Osteoblast (primary cell): ENCODE measurements at places on chromosomes 5 and 9. TPM values are rescaled to one million over a fixed set of nuclear protein-coding genes. Genes with fewer than 3 reads are reported as not detected.
A peak's percentile ranks its signal among the peaks of the same experiment; 100 is the strongest.

GRCh38 chr9:16368237-16369087, 502.0 kb downstream of the BNC2 start:
- H3K27me3 ChIP-seq = no peaks in the 10 kb centered on the region
- H3K27ac ChIP-seq = no peak overlapping the region
- no peak for DNase-seq
- no peak overlapping the region for H3K4me3 ChIP-seq
- H3K36me3 ChIP-seq = no peaks in the 10 kb centered on the region

DNA sequence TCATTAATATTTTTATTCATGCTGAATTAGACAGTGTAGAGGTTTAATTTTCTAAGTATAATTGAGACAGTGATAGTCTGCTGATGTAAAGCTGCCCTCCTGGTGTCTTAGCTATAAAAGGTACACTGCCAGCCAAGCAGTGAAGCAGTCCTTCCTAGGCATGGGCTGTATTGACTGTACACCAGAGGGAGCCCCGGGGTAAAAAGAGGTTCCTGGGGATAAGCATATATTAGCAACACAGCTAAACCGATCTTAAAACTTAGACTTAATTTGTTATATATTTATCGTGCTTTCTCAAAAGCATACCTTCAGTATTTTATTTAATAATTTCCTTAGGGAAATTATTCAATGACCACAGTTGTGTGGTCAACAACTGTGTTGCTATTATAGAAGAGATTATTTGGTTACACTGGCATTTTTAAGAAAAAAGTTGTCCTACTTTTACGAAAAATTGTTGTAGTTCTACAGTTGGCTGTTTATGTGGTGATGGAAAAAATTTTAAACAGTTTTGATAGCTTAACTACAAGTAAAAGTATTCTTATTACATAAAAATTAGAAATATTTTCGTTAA, 68.8 kb downstream of the ELL2 start:
- no peaks in the 10 kb centered on the region for H3K27me3 ChIP-seq
- H3K4me1 ChIP-seq = no peaks in the 10 kb centered on the region
- H3K27ac ChIP-seq = peak overlapping the region; percentile 9

GRCh38 chr9:21854594-21854993, 52.2 kb downstream of the MTAP start:
- H3K27me3 ChIP-seq = no peaks in the 10 kb centered on the region
- H3K4me1 ChIP-seq = peaks cover 14% of the 10 kb centered on the region
- peaks cover 39% of the 10 kb centered on the region for H3K36me3 ChIP-seq

DNA sequence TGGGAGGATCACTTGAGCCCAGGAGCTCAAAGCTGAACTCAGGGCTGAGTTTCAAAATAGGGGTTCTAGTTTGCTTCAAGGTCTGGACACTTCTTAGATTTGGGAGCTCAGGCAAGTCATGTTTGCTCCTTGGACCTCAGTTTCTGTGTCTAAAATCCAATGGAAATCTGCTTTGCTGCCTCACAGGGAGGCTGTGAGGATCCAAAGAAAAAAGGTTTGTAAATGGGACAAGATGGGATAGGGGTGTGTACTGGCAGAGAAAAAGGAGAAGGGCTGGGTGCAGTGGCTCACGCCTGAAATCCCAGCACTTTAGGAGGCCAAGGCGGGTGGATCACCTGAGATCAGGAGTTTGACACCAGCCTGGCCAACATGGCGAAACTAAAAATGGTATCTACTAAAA, 39.6 kb upstream of the SH3PXD2B start:
- DNase-seq = no peak
- H3K27ac ChIP-seq = no peak overlapping the region
- no peak overlapping the region for H3K4me3 ChIP-seq
- H3K4me1 ChIP-seq = peaks cover 13% of the 10 kb centered on the region
- peaks cover 9% of the 10 kb centered on the region for H3K27me3 ChIP-seq

DNA sequence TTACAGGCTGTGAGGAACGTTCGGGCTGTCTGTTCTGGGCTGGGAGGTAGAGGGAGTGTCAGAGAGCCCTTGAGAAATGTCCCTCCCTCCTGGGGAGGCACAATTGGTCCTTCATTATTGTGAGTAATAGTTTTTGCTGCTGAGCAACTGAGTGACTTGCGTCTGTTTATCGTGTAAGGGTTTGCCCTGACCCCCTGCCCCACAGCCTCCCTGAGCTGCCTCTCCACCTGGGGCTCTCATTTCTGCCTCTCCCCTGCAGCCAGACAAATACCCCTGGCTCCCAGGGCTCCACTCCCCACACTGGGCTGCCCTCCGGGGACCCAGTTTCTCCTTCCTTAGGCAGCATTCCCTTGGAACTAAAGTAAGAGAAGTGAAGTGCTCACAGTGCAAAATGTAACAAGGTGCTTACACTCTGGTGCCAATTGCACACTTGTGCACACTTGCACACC, 174.9 kb upstream of the MVB12B start:
- H3K4me1 ChIP-seq = no peaks in the 10 kb centered on the region
- H3K27ac ChIP-seq = no peak overlapping the region
- H3K36me3 ChIP-seq = no peaks in the 10 kb centered on the region
- no peak overlapping the region for H3K4me3 ChIP-seq
- DNase-seq = no peak

- H3K4me3 ChIP-seq = no peak overlapping the region
- no peaks in the 10 kb centered on the region for H3K27me3 ChIP-seq
- H3K4me1 ChIP-seq = no peaks in the 10 kb centered on the region
- H3K36me3 ChIP-seq = no peaks in the 10 kb centered on the region
Measured at GRCh38 chr5:85017261-85017660, 632.6 kb upstream of the EDIL3 start.

- peaks cover 29% of the 10 kb centered on the region for H3K27me3 ChIP-seq
- no peaks in the 10 kb centered on the region for H3K4me1 ChIP-seq
- no peak overlapping the region for H3K27ac ChIP-seq
- DNase-seq = no peak
- H3K4me3 ChIP-seq = no peak overlapping the region
Measured at GRCh38 chr9:23822261-23823169, 3.5 kb downstream of the ELAVL2 start.

DNA sequence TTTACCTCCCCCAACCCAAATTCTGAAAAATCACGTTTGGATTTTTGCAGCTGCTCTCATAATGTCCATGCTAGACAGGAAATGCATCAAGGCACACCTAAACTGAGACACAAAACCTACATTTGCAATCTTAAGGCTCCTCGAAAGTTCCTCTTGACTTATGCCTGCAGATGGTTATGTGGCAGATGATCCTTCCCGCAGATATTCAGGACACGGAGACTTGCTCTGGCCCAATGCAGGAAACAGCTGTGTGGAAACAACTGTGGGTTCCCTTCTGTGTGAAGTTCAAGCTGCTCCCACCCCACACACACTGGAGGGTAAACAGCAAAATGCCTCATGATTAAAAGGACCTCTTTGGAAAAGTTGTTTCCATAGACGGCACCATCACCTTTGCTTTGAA, 253.8 kb downstream of the EBF1 start:
- H3K4me1 ChIP-seq = peaks cover 7% of the 10 kb centered on the region
- H3K27ac ChIP-seq = no peak overlapping the region
- H3K4me3 ChIP-seq = no peak overlapping the region
- no peaks in the 10 kb centered on the region for H3K27me3 ChIP-seq
- no peaks in the 10 kb centered on the region for H3K36me3 ChIP-seq
- no peak for DNase-seq

- peak within 1 kb of the TSS; percentile 74 for H3K27ac ChIP-seq
- H3K36me3 ChIP-seq = no peaks in the 10 kb centered on the region
- peak within 1 kb of the TSS; percentile 28 for H3K4me3 ChIP-seq
- no peaks in the 10 kb centered on the region for H3K27me3 ChIP-seq
Measured at GRCh38 chr9:120926397-120926928, at the start of gene TRAF1. Gene TRAF1 (minus strand): TSS chr9:120926796. CDS start chr9:120926075, 721 bp downstream.

DNA sequence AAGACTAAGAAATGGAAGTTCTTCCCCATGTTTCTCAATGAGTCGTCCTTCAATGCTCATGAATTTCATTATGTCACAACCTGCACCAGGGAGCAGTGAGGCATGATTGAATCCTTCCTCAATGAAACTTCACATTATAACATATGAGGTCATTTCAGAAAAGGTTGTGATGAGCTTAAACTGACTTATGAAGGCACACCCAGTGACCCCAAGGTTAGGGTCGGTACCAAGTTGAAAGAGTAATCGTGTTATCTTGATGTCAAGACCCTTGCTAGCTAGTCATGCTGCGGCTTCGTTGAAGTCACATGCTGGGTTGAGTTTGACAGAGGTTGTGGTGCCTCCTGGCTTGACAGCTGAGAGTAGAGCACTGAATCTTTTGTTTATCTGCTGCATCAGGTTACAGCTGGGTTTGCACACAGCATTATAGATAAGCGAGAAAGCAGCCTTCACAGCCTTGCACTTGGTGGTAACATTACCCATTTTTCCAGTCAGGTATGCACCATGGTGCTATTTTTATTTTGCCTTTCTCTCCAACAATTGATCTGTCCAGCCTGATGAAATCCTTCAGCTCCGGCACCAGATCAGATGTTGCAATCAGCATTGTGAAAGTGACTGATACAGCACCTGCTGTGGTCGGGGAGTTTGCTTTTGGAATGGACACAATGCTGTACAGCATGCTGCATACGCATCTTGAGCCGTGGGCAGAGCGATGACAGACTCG, 133.2 kb downstream of the ERCC6L2 start:
- H3K27me3 ChIP-seq = no peaks in the 10 kb centered on the region
- no peak overlapping the region for H3K4me3 ChIP-seq
- peaks cover 8% of the 10 kb centered on the region for H3K36me3 ChIP-seq

GRCh38 chr5:1483064-1483463, 37.8 kb upstream of the SLC6A3 start:
- no peak for DNase-seq
- H3K27me3 ChIP-seq = no peaks in the 10 kb centered on the region
- H3K27ac ChIP-seq = no peak overlapping the region
- H3K36me3 ChIP-seq = peaks cover 42% of the 10 kb centered on the region

DNA sequence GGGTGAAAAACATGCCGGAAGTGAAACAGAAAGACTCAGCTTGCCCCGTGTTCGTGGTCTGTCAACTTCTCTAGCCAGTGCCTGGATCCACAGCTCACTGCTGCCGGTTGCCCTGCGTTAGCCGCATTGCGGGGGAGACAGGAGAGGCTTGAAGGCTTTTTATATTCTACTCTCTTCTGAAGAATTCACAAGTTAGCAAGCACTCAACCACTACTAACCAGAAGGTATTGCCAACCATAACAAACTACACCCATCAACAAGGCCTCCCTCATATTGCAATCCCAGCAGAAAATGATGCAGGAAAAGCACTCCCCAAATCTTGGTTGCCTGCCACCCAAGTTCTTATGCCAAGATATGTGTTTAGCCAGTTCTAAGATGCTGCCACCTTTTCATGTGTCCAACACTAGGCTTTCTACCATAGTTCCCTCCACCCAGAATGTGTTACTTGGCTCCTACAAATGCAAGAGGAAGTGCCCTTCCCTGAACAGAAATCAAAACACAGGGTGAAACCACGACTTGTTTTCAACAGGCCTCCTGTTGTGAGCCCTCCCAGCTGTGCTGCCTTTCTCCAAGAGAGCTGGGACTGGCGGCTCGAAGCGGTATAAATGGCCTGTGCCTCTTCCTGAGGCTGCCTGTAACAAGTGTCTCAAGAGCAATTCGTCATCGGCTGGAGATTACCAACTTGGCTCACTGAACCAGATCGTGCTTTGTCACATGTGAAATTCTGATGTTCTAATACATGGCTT, 129.0 kb downstream of the SNX18 start:
- peak overlapping the region; percentile 10 for H3K4me3 ChIP-seq
- H3K4me1 ChIP-seq = peaks cover 46% of the 10 kb centered on the region

- H3K27ac ChIP-seq = no peak within 1 kb of the TSS
- H3K36me3 ChIP-seq = no peaks in the 10 kb centered on the region
- DNase-seq = no peak
- H3K4me3 ChIP-seq = no peak within 1 kb of the TSS
- no peaks in the 10 kb centered on the region for H3K4me1 ChIP-seq
Measured at GRCh38 chr5:133612249-133612860, at the start of gene FSTL4. Gene FSTL4 (minus strand): TSS chr5:133612541.

DNA sequence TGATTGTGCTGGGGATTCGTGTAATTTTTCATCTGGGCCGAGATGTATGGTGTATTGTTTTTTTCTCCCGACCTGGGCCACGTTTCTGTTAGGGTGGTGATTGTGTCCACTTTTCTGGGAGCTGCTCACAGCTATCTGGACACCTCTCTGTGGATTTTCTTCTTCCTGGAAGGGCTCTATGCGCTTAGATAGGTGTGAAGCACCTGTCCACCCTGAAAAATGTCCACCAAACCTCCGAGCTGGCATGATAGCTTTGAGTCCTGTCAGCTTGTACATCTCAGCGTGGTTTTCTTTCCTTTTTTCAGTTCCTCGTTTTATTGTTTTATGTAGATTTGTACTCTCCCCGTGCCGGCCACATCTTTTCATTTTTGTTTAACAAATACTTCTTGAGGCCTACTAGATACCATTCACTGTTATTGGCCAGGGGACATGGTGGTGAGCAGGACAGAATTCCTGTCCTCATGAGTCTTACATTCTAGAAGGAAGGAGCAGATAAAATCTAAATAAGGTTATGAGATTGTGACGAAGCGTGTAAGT, 1.1 kb downstream of the UGCG start:
- no peaks in the 10 kb centered on the region for H3K27me3 ChIP-seq
- peak overlapping the region; percentile 97 for H3K27ac ChIP-seq

Gene KCNN2
- total RNA-seq = not detected in 2 replicates

Gene TPPP
- not detected in 2 replicates for total RNA-seq

Gene PCSK5
- total RNA-seq = 13.3 and 14.5 TPM in 2 replicates

Gene DNAJC18
- 12.4 and 16.3 TPM in 2 replicates for total RNA-seq

Gene GABRA1
- total RNA-seq = not detected in 2 replicates

Gene STING1
- 46.3 and 48.3 TPM in 2 replicates for total RNA-seq

Gene MARVELD2
- total RNA-seq = 7.7 and 9.4 TPM in 2 replicates

Gene CEL
- under 0.01 TPM in 1 of 2 replicates, not detected in the other for total RNA-seq

Gene HRH2
- 0.36 and 0.59 TPM in 2 replicates for total RNA-seq

Gene PRRX2
- 27.5 and 34.8 TPM in 2 replicates for total RNA-seq
